ENCODE measurements at places on chromosomes 1 and 21.

DNA sequence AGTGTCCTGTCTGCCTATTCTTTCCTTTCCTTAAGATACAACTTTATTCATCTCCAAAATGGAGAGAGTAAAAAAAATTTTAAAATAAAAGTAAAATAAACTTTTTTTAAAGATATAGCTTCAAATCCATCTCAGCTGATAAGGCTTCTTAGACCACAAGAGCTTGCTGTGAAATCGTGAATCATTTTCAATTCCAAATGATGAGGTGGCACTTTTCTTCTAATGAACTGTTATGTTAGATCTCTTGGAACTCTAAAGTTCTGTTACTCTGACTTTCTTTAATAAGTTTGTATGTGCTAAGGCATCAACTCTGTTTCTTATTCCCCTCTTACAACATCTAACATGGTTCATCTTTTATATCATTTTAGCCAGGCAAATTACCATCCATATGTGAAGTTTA, 4.5 kb downstream of the SH3GLB1 start:
- DNase-seq, result no peak

DNA sequence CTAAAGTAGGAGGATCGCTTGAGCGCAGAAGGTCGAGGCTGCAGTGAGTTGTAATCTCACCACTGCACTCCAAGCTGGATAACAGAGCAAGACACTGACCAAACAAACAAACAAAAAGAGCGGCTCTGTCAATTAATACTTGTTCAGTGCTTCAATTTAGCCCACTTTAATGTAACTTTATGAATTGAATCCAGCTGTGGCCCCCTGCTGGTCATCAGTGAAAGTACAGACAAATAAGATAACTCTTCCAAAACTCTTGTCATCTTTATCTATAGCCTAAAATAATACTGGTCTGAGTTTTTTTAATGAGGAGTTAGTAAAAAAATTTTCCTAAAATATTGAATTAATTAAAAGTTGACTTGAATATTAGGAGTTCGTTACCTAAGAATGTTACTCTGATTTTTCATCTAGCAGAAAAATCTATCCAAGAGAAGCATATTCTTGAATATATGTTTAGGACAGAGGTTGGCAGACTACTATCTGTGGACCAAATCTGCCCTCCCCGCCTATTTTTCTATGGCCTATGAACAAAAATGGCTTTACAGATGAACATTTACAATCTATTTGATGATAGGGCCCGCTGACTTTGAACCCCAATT, 26.1 kb downstream of the ATP5PF start:
- peak; percentile 58 for DNase-seq

DNA sequence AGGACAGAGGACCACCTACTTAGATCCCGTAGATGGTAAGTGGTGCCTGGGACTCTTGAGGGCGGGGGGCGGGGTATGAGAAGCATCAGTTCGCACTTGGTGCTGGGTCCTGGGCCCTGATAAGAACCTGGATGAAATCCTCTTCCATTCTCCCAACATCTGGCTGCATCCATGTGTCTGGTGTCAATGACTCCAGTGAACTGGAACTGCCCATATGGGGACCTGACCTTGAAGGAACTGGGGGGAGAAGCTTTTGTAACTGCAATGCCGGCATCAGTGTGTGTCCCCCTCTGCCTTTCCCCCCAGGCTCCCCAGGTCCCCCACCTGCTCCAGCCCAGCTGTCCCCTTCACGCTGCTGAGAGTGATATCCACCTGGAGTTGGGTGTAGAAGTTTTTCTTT, 49.7 kb upstream of the EPB41 start:
- no peak for DNase-seq

DNA sequence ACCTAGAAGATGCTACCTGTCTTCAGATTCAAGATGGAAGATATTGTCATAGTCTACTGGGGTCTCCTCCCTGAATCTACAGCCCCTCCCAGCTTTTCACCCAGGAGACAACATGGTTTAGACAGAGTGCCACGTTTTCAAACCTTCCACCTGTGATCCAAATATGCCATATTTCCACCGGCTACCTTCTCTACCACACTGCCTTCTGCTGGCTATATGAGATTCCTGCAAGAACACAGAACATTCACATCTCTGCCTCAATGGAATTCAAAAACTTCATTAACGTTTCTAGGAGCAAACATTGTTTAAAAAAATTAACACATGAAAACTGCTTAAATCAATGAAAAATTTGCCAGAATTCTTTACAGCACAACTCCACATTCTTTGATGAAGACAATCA, 12.9 kb upstream of the LELP1 start:
- DNase-seq, result no peak

- peak; percentile 33 for DNase-seq
These were observed 1.4 kb upstream of the RGS2 start for GRCh38 chr1:192807211-192808162.

DNA sequence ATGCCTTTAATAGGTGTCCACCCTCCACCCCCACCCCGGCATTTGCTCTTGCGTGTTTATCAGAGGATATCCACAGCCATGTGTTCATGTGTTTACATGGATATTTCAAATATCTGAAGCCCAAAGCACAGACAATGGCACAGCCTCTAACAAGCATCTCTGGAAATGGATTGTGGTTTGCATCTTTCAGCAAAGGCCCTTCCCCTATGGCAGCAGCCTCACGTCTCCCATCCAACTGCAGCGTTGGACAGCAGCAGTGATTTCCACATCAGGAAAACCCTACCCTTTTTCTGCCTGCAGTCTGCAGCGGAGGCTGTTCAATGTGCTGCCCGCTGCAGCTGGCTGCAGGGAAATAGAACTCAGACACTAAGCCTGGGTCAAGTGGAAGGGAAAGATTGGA, 1.6 kb downstream of the RASSF5 start:
- DNase-seq, result no peak

GRCh38 chr1:3827813-3828307, 29.2 kb downstream of the CEP104 start:
- DNase-seq, result no peak

GRCh38 chr1:110112656-110113055, 413 bp downstream of the UBL4B start:
- DNase-seq, result no peak

DNA sequence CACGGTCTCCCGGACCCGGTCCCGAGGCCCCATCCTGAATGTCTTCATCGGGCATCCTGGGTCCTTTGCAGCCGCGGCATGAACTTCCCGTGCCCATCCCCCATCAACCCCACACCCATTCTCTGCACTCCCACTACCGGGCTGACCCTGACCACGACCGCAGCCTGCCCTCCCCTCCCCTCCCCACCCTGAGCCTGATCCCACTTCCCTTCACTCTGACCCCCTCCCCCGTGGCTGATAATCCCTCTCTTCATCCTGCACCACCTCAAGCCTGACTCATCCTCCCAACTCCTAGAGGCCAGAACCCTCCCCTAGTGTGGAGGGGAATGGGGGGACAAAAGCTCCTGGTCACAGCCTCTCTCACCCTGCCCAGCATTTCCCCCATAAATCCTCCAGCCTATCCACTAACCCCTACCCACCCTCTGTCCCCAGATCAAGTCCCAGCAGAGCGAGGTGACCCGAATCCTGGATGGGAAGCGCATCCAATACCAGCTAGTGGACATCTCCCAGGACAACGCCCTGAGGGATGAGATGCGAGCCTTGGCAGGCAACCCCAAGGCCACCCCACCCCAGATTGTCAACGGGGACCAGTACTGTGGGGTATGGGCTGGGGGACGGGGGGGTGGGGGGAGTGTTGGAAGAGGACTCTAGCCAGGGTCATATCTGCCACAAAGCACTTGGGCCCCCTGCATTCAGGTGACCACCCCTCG, 602 bp downstream of the SH3BGRL3 start:
- peak; percentile 19 for DNase-seq

GRCh38 chr1:64934115-64934877, 32.1 kb downstream of the JAK1 start:
- no peak for DNase-seq

GRCh38 chr1:209597499-209597898, 14.0 kb downstream of the CAMK1G start:
- DNase-seq, result no peak

DNA sequence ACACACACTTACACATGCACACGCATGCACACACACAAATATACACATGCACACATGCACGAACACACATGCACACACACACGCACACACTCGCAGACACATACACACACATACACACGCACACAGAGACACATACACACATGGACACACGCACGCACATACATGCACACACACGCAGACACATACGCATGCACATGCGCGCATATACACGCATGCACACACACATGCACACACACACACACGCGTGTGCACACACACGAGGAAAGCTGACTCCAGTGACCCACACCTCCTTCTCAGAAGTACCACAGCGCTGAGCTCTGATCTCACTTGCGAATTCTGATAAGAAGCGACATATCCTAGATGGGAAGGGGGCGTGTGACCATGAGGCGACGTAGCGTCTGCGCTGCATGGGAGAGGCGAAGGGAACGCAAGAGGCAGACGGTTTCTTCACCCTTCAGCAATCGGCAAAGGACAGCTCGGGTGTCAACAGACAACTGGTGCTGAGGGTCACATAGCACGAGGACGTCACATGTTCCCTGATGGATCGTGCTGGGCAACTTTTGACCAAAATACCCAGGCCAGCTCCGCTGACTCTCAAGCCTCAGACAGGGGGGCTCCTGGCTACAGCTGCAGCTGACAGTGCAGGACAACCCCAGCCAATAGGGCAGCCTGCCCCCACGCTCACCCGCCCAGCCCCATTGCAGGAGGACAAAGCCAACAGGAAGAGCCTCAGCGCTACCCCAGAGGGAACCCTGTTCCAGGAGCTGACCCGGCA, 16.0 kb upstream of the PDE9A start:
- no peak for DNase-seq

DNA sequence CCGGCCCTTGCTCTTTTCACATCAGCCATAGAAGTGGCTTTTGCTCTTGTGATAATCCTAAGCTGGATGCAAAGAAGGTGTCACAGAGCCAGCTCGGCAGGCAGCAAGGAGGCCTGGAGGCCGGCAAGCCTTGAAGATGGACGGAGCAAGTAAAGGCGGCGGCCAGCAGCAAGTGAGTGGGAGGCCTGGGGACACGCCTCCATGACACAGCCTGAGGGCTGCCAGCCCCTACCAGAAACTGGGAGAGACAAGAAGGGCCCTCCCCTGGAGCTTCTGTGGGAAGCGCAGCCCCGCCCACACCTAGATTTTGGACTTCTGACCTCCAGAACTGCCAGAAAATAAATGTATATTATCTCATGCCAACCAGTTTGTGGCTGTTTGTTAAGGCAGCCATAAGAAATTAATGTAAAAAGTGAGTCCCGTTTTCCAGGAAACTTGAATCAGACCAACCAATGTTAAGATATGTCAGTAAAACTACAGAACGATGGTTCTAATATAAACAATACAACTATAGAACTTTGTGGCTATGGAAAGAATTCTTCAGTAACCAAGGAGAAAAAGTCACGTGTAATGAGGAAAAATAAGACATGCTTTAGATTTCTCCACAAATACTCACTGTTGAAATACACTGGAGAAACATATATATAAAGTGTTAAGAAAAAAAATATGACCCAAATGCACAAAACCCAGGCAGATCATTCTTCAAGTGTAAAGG, 49.9 kb downstream of the BACE2 start:
- DNase-seq, result no peak

- DNase-seq, result no peak
These were observed 19.1 kb downstream of the SELP start for GRCh38 chr1:169610858-169611257.

- no peak for DNase-seq
These were observed 48.0 kb downstream of the MAB21L3 start for GRCh38 chr1:116159177-116159576.

- no peak for DNase-seq
These were observed 157.3 kb downstream of the CLIC6 start for GRCh38 chr21:34825948-34826548.

- DNase-seq, result no peak
These were observed 33.6 kb downstream of the GOLPH3L start for GRCh38 chr1:150663321-150663720.

GRCh38 chr21:14543983-14544382, 2.1 kb downstream of the SAMSN1 start:
- no peak for DNase-seq

- DNase-seq, result no peak
These were observed 34.1 kb downstream of the NIBAN1 start for GRCh38 chr1:184940226-184940625.

DNA sequence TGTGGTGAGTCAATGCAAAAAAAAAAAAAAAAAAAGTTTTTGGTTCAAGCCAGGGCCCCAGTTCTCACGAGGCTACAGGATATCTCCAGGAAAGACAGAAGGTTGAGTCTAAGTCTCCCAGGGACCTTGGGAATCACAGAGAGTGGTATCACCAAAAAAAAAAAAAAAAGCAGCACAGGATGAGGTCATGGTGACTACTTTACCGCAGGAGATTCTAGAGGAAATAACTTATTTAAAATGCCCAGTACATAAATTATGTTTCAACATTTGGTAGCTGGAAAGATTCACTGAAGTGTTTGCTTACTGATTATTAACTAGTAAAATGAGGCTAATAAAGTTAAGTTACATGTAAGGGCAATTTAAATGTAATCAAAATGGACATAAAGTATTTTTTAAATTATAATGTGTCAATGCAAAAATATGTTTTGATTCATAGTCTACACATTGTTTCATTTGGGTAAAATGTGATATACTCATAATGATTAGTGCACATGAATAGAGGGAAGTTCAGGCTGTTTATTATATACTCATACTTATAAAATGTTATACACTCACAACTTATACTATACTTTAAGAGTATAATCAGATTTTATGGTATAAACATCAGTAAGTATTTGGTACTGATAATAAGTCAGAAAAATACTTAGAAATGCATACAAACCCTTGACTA, 84.1 kb downstream of the PLPPR5 start:
- DNase-seq, result no peak

- no peak for DNase-seq
These were observed 1.4 kb upstream of the G0S2 start for GRCh38 chr1:209673631-209674417.

Data from stimulated activated CD4-positive, alpha-beta T cell treated with anti-CD3 and anti-CD28 coated beads, Interleukin-4, amount 100 ng/mL, for 24 hours (primary cell).